ENCODE measurements at places on chromosomes 5 and 9. TPM values are rescaled to one million over a fixed set of nuclear protein-coding genes. Genes with fewer than 3 reads are reported as not detected.

GRCh38 chr5:142969624-142970439 lies 199.7 kb downstream of the ARHGAP26 start:
- no peak for DNase-seq

DNA sequence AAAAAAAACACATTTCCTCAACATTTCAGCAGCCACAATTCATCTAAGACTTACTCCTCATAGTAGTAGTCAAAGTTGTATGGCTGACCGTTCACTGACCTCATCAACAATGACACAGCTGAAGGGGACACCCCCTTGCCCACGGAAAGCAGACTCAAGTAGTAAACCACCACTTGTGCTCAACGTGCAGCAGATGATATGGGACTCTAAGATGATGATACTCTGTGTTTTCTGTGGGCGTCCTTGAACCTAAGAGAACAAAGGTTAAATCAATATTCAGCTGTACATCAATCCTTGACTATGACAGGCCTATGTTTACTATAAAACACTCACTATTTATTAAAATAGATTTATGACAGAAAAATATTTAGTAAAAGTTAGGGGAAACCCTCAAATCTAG lies 71.6 kb downstream of the SETX start:
- no peak for DNase-seq

GRCh38 chr5:134038138-134038537 lies 33.4 kb upstream of the VDAC1 start:
- DNase-seq: no peak

DNA sequence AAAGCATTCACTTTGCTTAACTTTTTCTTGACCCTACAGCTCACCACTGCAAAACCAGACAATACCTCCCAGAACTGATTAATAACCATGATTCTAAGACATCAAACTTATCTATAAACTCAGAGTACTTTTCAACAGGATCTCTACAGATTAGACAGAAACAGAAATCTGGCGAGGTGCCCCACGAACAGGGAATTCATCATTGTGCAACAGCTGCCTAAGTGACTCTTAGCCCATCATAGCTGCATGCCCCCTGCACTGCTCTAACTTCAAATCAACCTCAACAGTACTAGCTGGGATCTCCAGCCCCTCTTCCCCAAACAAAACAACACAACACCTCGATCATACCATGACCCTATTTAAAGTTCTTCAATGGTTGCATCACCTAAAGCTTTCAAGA lies 16.1 kb upstream of the COL23A1 start:
- DNase-seq: no peak

GRCh38 chr5:89686081-89686765 lies 723.3 kb downstream of the CETN3 start:
- DNase-seq: no peak

GRCh38 chr5:168989731-168990505 lies 311.0 kb downstream of the SLIT3 start:
- DNase-seq: no peak

GRCh38 chr9:6214903-6215302 lies 704 bp upstream of the IL33 start:
- peak; percentile 30 for DNase-seq

- DNase-seq: no peak
These were observed 327.6 kb downstream of the ACTL7B start for GRCh38 chr9:108528231-108528630.

GRCh38 chr9:114682846-114683245 lies 854 bp upstream of the TEX48 start:
- no peak for DNase-seq

- peak; percentile 25 for DNase-seq
These were observed 27.9 kb upstream of the LPCAT1 start for GRCh38 chr5:1551426-1552301.

- peak; percentile 72 for DNase-seq
These were observed 71.2 kb downstream of the ARRDC3 start for GRCh38 chr5:91311697-91312501.

DNA sequence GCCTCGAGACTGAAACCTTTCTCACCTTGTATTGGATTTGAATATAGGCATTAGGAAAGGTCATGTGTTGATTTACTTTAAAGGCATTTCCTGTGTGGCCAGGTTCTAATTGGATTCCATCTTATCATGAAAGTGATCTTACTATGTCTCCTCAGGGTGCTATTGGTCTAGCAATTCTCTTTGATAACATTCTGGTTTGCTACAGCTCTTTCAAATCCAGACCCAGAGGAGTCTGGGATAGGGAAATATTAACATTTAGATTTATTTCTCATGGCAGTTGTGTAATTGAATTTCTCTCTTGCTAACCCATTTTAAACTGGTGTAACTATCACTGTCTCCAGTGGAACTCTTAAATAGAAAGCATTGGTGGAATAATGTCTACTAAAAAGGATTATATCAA lies 69.9 kb upstream of the NMUR2 start:
- no peak for DNase-seq

DNA sequence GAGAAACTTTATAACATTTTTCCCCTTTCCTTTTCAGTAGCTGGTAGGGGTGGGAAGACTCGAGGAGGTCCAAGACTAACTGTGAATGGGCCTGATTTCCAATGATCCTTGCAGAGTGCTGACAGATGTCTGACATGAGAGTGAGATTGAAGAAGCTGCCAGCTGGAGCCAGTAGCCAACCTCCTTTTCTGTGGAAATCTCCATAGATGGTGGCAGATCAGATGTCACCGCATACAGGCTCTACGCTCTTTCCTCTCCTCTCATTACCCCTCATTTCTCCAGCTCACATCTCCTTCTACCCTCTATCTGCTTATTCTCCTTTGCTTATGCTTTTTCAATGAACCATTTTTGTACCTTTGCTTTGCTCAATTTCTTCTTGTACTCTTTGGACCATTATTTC lies 395.2 kb upstream of the TNC start:
- no peak for DNase-seq

TGFBI gene
- 376 TPM for total RNA-seq

ARSI gene
- 18.9 TPM for total RNA-seq

GABRA6 gene
- not detected for total RNA-seq

HMMR gene
- 17.7 TPM for total RNA-seq

POU5F2 gene
- total RNA-seq: 5.7 TPM

All from tongue (tissue), 3 donors.